Heart left ventricle (tissue), 16 donors: ENCODE measurements at places on chromosomes 2 and 18. TPM values are rescaled to one million over a fixed set of nuclear protein-coding genes. Genes with fewer than 3 reads are reported as not detected.
A peak's percentile ranks its signal among the peaks of the same experiment; 100 is the strongest.

ASB3 gene
- total RNA-seq: 9.7 TPM

BAZ2B gene
- 35.2 TPM for total RNA-seq

GRCh38 chr18:25010623-25011374 lies 341.2 kb downstream of the ZNF521 start:
- DNase-seq: no peak

DNA sequence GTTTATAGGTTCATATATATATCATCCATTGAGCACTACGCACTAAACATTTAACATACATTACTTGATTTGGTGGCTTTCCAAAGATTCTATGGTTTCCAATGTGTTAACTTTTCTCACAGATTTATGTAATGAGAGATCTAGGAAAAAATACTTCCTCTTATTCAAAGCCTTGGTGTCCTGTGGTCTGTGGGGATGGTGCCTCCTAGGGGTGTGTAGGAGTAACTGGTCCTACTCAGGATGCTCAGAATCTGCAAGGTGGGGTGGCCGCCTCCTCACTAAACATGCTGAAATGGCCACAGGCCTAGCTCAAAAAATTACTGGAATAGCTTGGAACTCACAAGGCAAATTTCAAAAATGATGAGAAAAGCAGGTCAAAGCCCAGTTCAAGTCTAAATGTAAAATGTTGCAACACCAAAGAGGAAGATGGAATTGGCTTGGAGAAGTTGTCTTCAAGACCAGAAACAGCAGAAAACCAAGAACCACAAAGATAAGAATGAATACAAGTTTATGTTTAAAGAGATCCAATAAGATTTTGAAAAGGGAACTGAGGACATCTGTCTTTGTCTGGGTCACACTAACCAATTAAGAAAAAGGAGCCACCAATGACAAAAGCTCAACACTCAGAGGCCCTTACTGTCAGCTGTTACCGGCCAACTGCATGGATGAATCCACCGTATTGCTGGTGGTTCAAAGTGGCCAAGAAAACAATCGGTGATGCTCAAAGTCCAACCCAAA lies 11.5 kb downstream of the GPR55 start:
- DNase-seq: no peak

- no peak for DNase-seq
Measured at GRCh38 chr2:102286041-102286440, 25.3 kb upstream of the IL1RL1 start.

DNA sequence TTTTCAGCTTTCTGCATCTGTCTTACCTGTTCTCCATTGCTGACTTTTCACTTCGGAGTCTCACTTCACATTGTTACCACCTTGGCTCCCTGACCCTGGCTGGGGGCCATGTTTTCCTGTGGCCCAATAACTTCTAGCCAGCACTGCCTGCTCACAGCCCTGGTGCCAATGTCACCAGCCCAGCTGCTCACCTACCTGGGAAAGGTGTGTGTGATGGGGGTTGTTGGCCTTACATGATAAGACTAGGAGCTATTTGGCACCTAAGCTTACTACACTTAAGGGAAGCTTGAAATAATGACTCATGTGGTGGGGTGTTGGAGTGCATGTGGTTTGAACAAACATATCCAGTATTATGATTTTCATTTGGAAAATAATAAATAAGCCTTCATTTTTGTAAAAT lies 37.5 kb upstream of the PGAP1 start:
- no peak for DNase-seq

- no peak for DNase-seq
Measured at GRCh38 chr2:72685638-72686213, 140.1 kb downstream of the EXOC6B start.

DNA sequence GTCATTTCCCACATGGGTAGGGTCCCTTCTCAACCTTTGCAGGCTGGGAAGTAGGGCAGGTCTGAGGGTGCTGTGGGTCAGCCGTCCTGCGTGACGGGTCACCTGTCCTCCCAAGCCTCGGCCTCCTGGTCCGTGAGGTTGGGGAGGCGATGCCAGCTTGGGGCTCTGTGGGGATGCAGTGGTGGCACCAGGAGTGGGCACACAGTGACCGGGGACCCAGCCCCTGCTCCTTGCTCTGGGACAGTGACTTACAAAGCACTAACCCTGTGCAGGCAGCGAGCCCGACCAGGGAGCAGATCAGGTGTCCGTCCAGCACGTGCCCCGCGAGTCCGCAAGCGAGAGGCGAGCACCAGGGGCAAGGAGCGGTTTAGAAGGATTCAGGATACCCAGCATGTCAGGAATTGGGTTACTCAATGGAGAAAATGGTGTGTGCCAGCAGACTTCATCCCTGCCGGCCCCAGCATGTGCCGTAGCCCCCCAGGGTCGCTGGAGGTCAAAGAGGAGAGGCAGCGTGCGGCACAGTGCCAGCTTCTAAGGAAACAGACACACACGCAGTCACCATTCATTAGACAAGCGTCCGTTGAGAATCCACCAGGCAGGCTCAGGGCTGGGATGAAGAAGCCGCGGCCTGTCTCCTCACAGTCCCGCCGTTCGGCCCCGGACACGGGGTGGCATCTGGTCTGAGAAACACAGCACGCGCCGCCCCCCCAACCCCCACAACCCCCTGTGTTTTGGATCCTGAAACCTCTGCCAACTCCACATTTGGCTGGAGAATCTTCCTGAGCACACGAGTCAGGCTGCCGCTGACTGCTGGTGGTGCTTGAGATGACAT lies 11.7 kb downstream of the COLEC11 start:
- DNase-seq: no peak

DNA sequence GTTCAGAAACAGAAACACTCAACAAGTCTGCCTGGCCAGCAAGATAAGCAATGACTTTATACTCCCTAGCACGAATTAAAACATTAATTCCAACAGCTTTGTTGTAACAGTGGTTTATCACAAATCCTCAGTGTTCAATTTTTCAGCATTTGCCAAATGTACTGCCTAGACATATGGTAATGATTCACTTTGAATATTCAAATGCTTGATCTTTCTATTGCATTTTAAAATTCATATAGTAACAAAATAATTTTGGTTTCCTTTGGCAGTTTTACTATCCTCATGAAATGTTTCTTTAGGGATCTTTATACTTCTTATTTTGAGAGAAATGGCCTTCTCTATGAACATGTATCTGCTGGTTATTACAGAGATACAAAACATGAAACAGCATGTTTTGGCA lies 851.8 kb upstream of the NXPH2 start:
- DNase-seq: no peak

- DNase-seq: peak; percentile 53
Measured at GRCh38 chr18:46334868-46335281, 230.7 kb downstream of the HAUS1 start.

DNA sequence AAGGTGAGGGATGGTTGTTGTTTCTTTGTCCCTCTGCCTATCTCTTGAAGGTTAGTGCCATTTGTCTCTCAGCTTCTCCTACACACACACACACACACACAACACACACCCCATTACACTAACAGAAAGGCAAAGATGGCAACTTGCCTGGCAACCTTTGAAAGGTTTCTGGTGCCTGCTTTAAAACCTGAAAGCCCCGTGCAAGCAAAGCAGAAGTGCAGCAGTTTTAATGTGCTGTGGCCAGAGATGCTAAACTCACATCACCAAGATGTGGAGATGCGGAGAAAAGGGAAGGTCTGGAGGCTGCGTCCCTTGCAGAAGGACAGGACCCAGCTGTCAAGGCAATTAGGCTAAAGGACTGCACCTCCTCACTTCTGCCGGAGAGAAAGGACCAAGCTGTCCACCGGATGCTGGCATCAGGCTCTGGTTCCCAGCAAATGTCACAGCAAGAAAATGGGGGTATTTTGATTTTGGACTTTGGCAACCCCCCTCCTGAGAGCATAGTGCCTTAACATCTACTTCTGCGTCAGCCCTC lies 196.4 kb downstream of the ARL4C start:
- DNase-seq: no peak

- DNase-seq: no peak
Measured at GRCh38 chr18:63823516-63824219, 48.5 kb downstream of the SERPINB7 start.

DNA sequence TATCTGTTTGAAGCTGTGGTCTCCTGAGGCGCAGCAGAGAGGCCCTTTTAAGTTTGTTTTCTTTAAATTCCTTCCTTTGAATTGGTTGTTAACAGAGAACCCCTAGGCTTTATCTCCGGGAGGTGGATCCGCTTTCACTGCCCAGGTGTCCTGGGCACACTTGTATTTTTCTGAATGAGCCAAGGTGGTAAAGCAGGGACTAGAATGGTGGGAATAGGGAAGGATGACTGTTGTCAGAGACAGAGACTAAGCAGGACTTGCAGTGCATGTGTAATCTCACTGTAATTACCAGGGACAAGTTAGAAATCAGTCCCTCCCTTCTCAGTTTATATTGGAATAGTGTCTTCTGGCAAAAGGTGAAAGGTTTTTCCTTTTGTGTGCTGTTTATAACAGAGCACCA lies 72.8 kb downstream of the PHLPP1 start:
- no peak for DNase-seq
